ENCODE measurements at places on chromosomes 16 and 17.

GRCh38 chr17:7131423-7131791 lies 16.8 kb upstream of the ASGR2 start:
- no peaks in the 10 kb centered on the region for H3K4me1 ChIP-seq
- no peak overlapping the region for H3K27ac ChIP-seq
- H3K27me3 ChIP-seq = no peaks in the 10 kb centered on the region

GRCh38 chr17:81549031-81549557 lies 3.1 kb downstream of the FAAP100 start:
- H3K4me3 ChIP-seq = no peak overlapping the region
- no peak for DNase-seq
- peaks cover 6% of the 10 kb centered on the region for H3K36me3 ChIP-seq
- H3K27me3 ChIP-seq = no peaks in the 10 kb centered on the region
- H3K4me1 ChIP-seq = peaks cover 31% of the 10 kb centered on the region

DNA sequence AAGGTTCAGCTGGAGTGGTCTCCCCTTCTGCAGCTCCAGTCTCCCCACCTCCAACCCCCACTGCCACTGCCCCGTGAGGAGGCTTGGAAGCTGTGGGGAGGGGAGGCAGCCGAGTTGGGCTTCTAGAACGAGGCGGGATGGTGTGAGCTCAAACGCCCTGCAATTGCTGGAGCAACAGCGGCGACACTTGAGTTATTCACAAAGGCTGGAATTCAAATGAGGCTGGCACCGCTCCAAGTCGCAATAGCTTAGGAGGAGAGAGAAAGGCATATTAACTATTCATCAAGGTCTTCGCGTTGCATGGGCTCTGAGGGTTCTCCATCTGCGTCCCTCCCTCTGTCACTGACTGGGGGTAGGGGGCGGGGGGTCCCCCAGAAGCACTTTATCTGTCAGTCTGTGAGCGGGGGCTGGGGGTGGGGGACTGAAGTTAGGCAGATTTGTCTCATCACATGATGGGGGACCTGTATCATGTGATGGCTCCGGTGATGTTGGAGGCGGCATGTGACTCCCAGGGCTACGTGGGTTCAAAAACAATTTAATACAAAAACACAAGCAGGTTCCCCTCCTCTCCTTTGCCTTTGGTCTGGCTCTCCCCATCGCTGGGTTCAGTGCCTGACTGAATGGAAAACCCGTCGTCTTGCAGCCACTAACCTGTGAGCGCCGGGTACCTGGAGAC lies 70.5 kb downstream of the RBBP6 start:
- peaks cover 7% of the 10 kb centered on the region for H3K27me3 ChIP-seq
- peaks cover 6% of the 10 kb centered on the region for H3K4me1 ChIP-seq
- H3K4me3 ChIP-seq = peak overlapping the region; percentile 51
- peak; percentile 51 for DNase-seq
- no peaks in the 10 kb centered on the region for H3K36me3 ChIP-seq

DNA sequence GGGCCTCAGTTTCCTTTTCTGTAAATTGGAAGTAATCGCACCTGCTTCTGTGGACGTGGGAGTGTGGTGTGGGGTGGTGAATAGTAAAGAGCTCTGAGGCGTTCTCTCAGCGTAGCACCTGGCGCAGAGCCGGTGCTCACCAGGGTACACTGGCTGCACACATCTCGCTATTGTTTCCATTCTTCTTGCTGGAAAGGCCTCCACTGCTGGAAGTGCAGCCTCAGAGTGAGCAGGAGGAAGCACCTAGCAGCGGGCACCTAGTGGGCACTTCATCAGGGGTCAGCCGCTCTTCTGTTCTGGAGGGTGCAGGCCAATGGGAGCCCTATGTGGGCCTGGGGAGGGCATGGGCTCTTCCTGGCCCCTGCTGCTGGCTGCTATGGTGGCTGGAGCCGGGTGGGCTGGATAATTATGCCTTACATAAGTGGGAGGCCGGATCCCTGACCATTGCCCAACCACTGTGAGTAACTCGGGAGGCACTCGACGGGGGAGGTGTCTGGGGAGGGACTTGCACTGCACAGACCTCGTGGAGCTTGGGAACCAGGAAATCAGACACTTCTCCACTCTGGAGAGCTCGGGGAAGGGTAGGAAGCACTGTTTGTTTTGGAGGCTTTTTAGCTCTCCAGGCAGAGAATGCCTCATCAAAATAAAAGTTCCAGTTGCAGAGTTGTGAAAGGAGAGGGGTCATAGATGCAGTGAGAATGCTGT lies 1.7 kb downstream of the MAP2K3 start:
- peak overlapping the region; percentile 91 for H3K27ac ChIP-seq
- peak; percentile 98 for DNase-seq
- peak overlapping the region; percentile 92 for H3K4me3 ChIP-seq
- no peaks in the 10 kb centered on the region for H3K27me3 ChIP-seq
- no peaks in the 10 kb centered on the region for H3K36me3 ChIP-seq
- H3K4me1 ChIP-seq = peaks cover 50% of the 10 kb centered on the region

GRCh38 chr17:12227547-12227946 lies 206.9 kb downstream of the MAP2K4 start:
- no peak overlapping the region for H3K27ac ChIP-seq
- no peaks in the 10 kb centered on the region for H3K27me3 ChIP-seq
- H3K4me1 ChIP-seq = no peaks in the 10 kb centered on the region
- no peaks in the 10 kb centered on the region for H3K36me3 ChIP-seq

DNA sequence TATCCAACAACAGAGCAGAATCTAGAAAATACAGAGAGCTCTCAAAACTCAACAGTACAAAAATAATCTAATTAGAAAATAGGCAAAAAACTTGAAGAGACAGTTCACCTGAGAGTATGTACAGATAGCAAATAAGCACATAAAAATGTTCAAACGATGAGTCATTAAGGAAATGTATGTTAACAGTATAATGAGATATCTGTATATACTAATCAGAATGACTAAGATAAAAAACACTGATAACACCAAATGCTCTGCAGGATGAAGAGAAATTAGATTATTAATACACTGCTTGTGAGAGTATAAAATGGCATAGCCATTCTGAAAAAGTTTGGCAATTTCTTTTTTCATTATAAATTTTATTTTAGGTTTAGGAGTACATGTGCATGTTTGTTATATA lies 1307.6 kb upstream of the GOT2 start:
- DNase-seq = no peak
- H3K27me3 ChIP-seq = no peaks in the 10 kb centered on the region
